Activated naive CD4-positive, alpha-beta T cell treated with anti-CD3 and anti-CD28 coated beads for 36 hours (primary cell): ENCODE measurements at places on chromosomes 6 and 20. TPM values are rescaled to one million over a fixed set of nuclear protein-coding genes. Genes with fewer than 3 reads are reported as not detected.

The MAN1A1 gene
- 14.8 TPM for total RNA-seq

The MAD2L1BP gene
- 19.8 TPM for total RNA-seq

The ERVFRD-1 gene
- total RNA-seq: not detected

The NANP gene
- 6.9 TPM for total RNA-seq

The ROS1 gene
- total RNA-seq: not detected
